Upper lobe of left lung (tissue), 6 donors: ENCODE measurements at places on chromosomes 4 and X. TPM values are rescaled to one million over a fixed set of nuclear protein-coding genes. Genes with fewer than 3 reads are reported as not detected.

GCNA gene
- total RNA-seq: 4.0 TPM

DNA sequence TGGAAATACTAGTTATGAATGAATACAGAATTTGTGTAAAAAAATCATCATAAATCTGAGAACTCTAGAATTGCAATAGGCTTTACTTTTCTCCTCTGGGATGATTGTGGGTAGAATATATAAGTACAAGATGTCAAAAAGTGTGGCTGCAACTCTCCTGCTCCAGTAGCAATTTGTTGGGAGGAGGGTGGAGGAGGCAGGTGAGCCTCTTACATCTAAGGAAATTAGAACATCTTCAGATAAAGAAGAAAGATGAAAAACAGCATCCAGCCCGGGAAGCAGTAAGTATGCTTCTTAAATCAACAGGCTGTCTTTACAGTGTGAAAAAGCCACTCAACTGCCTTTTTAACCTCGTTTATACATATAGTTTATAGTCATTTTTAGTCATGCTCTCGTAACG lies 83.7 kb downstream of the ATP8A1 start:
- no peak overlapping the region for H3K27ac ChIP-seq
- no peak for DNase-seq
- no peaks in the 10 kb centered on the region for H3K27me3 ChIP-seq

DNA sequence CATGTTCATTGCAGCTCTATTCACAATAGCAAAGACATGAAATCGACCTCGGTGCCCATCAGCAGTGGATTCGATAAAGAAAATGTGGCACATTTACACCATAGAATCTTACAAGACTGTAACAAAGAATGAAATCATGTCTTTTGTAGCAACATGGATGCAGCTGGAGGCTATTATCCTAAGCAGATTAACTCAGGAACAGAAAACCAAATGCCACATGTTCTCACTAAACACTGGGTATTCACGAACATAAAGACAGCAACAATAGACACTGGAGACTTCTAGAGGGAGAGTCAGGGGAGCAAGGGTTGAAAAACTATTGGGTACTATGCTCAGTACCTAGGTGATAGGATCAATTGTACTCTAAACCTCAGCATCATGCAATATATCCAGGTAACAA lies 180.5 kb downstream of the PPP1R2C start:
- H3K27me3 ChIP-seq: no peaks in the 10 kb centered on the region
- no peaks in the 10 kb centered on the region for H3K4me1 ChIP-seq
- no peak overlapping the region for H3K4me3 ChIP-seq
- no peak overlapping the region for H3K27ac ChIP-seq
- no peak for DNase-seq

DNA sequence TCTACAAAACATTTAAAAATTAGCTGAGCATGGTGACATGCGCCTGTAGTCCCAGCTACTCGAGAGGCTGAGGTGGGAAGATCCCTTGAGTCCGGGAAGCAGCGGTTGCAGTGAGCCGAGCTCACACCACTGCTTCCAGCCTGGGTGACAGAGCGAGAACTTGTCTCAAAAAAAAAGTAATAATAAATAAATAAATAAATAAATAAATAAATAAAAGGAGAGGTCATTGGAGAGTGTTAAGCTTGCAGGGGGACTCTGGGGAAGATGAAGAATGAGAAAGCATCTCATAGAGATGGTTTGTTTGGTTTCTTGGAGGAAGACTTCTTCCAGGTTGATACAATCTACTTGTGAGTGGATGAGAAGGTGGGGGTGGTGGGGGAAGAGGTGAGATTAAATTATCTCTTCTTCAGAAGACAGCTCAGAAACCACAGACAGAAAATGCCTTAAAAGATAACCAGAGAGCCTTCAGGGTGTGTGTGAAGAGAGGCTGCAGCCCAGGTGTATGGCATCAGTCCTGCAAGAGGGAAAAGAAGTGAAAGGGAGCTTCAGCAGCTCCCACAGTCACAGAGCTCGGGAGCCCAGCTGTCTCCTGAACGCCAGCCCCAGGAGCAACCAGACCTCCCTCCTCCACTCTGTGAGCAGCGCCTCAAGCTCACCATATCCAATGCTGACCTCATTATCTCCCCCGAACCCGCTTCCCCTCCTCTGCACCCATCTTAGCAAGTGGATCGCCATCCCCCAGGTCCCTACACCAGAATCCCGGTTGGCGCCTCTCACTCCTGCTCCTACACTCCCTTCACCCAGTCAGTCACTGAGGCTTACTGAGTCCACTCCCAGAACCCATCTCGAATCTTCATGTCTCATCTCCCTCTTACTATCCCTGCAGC lies 48.2 kb downstream of the RBM47 start:
- H3K4me3 ChIP-seq: no peak overlapping the region
- H3K27me3 ChIP-seq: no peaks in the 10 kb centered on the region
- H3K27ac ChIP-seq: no peak overlapping the region
- H3K4me1 ChIP-seq: peaks cover 16% of the 10 kb centered on the region
- no peaks in the 10 kb centered on the region for H3K36me3 ChIP-seq
- no peak for DNase-seq

GRCh38 chrX:48833542-48834138 lies 1.8 kb downstream of the PCSK1N start:
- no peaks in the 10 kb centered on the region for H3K36me3 ChIP-seq
- H3K27ac ChIP-seq: no peak overlapping the region
- no peak overlapping the region for H3K4me3 ChIP-seq
- no peak for DNase-seq
- H3K27me3 ChIP-seq: peaks cover 26% of the 10 kb centered on the region

DNA sequence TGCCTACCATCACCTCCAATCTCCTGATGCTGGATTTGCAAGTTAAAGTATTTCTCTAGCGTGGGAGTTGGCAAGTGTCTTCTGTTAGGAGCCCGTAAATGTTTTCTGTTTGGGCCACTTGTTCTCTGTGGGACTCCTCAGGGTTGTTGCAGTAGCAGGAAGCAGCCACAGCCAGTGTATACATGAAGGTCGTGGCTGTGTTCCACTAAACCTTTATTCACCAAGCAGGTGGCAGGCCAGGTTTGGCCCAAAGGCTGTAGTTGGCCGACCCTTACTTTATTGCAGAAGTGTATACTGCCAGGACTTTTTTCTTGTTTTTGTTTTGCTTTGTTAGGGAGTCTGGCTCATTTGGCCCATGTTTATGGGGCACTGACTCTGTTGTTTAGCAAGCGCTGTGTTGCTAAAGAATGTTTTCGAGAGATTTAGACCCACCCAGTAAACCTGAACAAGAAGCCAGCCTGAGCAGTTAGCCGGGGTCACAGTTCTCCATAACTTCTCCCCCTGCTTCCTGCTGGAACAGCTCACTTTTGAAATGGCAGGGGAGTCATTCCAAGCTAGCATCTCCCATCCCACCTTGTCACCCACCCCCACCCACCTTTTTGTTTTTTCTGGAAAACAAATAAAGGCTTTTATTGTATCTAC lies 58.8 kb downstream of the SHROOM2 start:
- H3K27ac ChIP-seq: no peak overlapping the region
- no peaks in the 10 kb centered on the region for H3K27me3 ChIP-seq
- no peak for DNase-seq

AREG gene
- total RNA-seq: 24.0 TPM

VGLL1 gene
- total RNA-seq: 1.1 TPM

GRCh38 chr4:13289391-13289790 lies 194.7 kb downstream of the RAB28 start:
- no peaks in the 10 kb centered on the region for H3K4me1 ChIP-seq
- H3K27me3 ChIP-seq: no peaks in the 10 kb centered on the region
- no peak for DNase-seq
- no peak overlapping the region for H3K4me3 ChIP-seq
- no peaks in the 10 kb centered on the region for H3K36me3 ChIP-seq
- H3K27ac ChIP-seq: no peak overlapping the region
